ENCODE measurements at places on chromosomes 2 and 18.

DNA sequence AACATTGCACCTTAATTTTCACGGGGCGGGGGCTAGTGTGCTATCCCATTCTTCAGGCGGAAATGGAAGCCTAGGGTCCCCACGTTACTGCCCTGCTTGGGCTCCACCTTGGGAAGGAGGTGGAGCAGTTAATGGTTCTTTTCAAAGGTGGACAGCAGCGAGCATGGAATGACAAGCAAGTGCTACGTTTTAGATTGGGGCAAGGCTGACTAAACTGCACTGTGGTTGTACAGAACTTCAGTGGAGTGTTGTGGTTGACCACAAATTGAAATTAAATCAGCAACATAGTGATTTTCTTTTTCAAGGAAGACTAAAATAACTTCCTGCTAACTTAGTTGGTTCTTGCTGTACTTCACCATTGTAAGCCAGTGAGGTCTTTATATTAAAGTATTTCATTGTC, 47.0 kb downstream of the CHRNA1 start:
- DNase-seq = no peak

DNA sequence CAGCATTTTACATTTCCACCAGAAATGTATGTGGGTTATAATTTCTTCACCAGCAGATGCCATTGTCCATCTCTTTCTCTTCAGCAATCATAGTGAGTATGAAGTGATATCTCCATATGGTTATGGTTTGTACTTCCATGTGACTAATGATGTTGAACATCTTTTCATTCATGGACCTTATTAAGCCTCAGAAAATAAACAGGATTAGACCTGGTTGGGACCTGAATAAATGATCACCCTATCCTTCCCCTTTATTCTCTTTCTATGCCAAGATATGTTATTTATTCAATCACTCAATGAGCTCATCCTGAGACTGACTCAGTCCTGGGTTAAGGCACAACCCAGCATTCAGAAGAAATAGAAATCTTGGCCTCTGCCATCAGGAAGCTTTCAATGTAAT, 86.6 kb downstream of the ANTXR1 start:
- DNase-seq = no peak

GRCh38 chr18:58593938-58594337, 35.0 kb downstream of the ALPK2 start:
- no peak for DNase-seq

- no peak for DNase-seq
Observed at GRCh38 chr18:51072586-51073313, 42.7 kb downstream of the SMAD4 start.

GRCh38 chr2:45728458-45728942, 77.0 kb downstream of the PRKCE start:
- peak; percentile 92 for DNase-seq

GRCh38 chr2:22326250-22326649, 1058.7 kb upstream of the KLHL29 start:
- no peak for DNase-seq

GRCh38 chr2:9165625-9166024, 41.0 kb upstream of the ASAP2 start:
- DNase-seq = no peak

DNA sequence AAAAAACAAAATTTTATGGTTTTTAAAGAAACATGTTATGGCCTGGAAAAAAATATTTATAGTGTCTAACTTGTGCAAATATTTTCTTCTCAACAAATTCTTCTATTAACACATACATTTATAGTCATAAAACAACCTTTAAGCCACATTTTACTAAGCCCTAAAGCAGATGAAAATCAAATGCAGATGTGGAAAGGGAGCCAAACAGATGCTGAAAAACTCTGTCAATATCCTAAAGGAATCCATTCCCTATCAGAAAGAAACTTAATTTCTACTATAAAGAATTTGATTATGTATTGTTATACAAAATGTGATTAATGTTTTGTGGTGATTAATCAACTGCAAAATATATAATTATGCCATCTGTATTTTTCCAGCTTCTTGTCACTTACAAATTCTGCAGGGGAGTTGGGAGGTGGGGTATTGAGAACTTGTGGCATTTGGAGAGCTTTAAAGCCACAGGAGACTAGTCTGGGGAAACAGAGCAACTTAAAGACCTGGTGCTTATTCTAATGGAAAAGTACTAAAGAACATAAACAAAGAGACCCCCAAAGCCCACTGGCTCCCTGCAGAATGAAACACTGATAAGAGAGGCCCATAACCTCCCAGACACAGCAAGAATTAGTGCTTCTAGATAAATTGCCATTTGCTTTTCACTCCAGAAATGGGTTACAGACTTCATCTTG, 1721.0 kb upstream of the PIK3C3 start:
- no peak for DNase-seq
